ENCODE measurements at places on chromosomes 11 and 22.

- DNase-seq = peak; percentile 71
Observed at GRCh38 chr11:122633219-122633829, 22.2 kb upstream of the UBASH3B start.

DNA sequence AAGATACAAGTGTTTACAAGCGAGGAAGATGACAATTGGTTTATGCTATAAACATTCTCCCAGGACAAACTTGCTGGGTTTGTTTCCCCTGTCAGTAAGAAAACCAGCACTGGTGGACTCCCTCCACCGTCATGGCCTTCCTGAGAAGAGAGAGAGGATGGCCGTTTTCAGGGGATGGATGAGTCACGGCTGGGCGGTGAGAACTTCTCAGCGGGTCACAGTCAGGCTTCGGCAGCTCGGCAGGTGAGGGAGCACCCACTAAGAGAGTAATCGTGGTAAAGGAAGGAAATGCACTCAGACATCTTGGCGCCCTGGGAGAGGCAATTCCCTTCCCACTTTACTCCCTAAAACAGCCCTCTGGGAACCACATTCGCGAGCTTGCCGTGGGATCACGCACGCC, 83.9 kb downstream of the NCAM1 start:
- DNase-seq = no peak

GRCh38 chr22:17369439-17370025, at the start of gene CECR2:
Gene CECR2 (plus strand): TSS chr22:17369460. CDS start chr22:17369784, 324 bp downstream.
- peak; percentile 4 for DNase-seq

DNA sequence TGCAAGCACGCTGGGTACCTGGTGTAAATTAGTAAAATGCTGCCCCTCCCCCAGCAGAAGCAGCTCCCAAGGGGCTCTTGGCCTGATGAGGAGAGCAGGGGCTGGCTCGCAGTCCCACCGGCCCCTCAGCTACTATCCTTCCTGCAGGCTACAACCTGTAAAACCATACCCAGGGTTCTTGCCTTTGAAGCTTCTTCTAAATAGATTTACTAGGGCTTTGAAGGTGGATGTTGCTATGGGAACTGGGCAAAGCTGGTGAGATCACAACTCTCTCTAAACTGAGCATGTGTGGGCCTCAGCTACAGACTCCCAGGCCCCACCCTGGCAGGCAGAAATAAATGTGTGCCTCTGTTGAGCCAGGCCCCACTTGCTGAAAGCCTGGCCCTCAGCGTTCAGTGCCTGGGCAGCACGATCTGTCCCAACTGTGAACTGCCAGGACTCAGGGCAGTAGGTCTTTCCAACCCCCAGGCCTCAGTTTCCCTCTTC, 18.5 kb downstream of the CD5 start:
- no peak for DNase-seq

DNA sequence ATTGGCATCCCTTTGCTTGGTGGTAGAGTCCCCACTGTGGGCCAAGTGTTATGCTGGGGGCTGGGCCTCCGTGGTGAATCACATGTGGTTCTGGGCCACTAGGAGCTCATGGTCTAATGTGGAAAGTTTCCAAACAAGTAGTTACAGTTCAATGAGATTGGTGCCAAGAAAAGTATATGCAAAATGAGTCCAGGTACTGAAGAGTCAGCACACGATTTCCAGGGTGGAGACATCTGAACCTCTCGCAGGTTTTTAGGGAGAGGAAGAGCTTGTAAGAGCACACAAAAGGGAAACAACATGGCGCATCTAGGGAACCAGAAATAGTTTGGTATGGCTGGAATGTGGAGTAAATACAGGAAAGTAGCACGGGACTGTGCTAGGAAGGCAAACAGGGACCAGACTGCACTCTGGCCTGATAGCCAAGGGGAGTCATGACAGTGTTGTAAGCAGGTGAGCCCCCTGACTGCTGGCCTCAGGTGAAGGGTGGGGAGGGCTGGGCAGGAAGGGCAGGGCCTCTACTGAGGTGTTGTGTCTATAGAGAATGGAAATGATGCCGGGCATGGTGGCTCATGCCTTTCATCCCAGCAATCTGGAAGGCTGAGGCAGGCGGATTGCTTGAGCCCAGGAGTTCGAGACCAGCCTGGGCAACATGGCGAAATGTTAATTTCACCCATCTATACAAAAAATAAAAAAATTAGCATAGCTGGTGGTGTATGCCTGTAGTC, 12.6 kb downstream of the POLR2F start:
- peak; percentile 3 for DNase-seq

DNA sequence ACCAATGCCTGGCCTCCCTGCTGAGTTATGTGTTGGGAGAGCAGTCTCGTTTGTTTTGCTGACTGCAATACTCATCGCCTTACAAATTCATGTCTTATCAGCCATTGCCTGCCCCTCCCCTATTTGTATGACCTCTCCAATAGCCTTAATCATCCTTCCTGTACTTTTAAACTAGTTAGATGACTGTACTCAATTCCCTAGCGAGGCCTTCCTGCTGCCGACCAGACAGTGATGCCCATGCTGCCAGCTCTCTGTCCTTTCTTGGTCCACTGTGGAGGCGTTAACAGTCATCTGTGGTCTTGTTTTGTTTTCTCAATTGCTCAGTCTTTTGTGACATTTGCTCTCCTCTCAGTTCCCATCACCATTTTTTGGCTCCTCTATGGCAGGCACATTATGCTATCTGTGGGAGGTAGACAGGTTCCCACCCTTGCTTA, 20.3 kb upstream of the YPEL1 start:
- DNase-seq = peak; percentile 54

DNA sequence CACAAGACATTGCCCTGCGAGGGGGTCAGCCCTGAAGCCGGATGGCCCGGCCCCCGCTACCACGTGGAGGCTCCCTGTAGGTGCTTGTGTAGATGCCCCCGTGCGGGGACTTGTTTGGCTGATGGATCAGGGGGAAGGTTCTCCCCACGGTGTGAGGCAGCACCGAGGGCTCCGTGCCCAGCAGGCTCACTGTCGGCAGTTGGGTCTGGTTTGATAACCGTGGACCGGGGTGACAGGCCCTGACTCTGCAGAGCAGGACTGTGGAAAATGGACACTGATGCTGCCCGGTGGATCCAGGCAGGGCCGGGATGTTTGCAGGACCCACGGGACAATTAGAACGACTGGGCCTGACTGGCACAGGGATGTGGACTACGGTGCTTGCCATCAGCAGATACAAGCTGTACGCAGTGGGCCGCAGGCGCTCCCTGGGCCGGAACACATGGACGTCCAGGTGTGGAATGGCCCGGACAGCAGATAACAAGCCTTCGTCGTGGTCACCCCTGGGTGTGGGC, 19.0 kb downstream of the KCNQ1 start:
- DNase-seq = no peak

DNA sequence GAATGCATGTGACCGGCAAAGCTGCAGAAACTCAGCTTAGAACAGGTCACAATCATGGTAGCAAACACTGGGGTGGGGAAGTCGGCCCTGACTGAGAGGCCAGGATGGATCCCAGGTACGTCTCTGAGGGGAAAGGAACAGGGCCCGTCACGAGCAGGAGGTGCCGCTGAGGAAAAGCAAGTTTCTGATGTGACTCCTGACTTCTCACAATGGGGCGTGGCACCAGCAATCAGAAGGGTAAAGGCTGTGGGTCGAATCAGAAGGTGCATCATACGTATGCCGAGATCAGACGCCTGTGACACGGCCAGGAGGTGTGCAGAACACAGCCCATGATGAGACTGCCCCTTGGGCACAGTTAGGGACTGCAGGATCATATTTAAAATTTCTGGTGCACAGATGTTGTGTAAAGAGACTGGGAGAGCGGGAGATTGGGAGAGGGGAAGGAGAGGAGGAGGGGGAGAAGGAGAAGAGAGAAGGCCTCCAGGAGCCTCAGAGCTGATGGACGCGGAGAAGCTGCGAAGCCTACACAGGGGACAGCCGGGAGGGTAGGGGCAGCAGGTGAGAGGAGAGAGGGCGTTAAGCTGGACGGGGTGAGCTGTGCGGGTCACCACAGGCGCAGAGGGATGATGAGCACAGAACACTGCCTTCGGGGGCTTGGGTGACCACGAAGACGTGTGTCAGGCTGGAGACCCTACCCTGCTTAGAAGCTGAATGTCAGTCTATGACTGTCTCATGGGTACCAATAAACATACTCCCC, 30.7 kb downstream of the KRTAP5-5 start:
- no peak for DNase-seq
